ENCODE measurements at places on chromosomes 11 and 22.

- DNase-seq = no peak
Measured at GRCh38 chr11:70066628-70067027, 11.5 kb upstream of the ANO1 start.

GRCh38 chr11:64849598-64850356 is 5.3 kb upstream of the CDC42BPG start:
- peak; percentile 34 for DNase-seq

GRCh38 chr22:19998991-19999820 is 17.4 kb downstream of the ARVCF start:
- no peak for DNase-seq

GRCh38 chr22:45684169-45684568 is 12.5 kb downstream of the ATXN10 start:
- DNase-seq = no peak

- DNase-seq = peak; percentile 56
Measured at GRCh38 chr11:108752297-108752751, 87.5 kb downstream of the DDX10 start.

DNA sequence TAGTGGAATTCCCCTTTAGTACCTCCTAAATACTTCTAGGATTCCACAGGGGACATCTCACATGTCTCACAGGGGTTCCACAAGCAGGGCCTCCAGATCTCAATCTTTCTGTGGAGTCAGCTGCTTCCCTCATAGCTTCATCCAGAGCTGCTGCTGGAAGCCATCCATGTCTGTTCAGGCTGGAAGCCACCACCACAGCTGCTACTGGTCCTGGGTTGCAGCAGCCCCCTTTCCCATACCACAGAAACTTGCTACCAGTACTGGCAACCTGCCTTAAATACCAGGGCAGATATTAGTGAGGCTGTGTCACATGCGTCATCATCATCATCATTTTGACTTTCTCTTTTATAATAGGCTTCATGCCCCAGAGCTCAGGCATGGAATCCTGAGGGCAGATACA is 242.7 kb upstream of the NCAM1 start:
- DNase-seq = no peak

DNA sequence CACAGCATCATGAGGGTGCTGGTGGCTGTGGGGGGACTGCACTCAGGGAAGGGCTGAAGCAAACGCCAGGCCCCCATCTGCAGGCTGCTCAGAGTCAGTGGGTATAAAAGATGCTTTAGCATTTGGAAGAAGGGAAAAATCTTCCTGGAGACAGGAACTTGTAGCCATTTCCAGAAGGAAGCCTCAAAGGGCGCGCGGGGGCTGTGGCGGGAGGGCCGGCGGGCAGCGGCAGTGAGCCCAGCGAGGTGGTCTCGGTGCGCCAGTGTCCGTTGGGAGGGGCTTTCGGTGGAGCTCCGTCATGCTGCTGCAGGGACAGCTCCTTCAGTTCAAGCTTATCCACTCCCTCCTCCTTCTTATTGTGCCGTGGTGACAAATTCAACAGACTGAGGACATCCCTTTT is 63.0 kb upstream of the PITPNB start:
- DNase-seq = no peak

- DNase-seq = no peak
Measured at GRCh38 chr11:29751618-29752017, 265.2 kb downstream of the KCNA4 start.

GRCh38 chr11:110131386-110132123 is 38.4 kb downstream of the ZC3H12C start:
- DNase-seq = no peak

- no peak for DNase-seq
Measured at GRCh38 chr11:88015170-88015569, 160.1 kb downstream of the RAB38 start.

DNA sequence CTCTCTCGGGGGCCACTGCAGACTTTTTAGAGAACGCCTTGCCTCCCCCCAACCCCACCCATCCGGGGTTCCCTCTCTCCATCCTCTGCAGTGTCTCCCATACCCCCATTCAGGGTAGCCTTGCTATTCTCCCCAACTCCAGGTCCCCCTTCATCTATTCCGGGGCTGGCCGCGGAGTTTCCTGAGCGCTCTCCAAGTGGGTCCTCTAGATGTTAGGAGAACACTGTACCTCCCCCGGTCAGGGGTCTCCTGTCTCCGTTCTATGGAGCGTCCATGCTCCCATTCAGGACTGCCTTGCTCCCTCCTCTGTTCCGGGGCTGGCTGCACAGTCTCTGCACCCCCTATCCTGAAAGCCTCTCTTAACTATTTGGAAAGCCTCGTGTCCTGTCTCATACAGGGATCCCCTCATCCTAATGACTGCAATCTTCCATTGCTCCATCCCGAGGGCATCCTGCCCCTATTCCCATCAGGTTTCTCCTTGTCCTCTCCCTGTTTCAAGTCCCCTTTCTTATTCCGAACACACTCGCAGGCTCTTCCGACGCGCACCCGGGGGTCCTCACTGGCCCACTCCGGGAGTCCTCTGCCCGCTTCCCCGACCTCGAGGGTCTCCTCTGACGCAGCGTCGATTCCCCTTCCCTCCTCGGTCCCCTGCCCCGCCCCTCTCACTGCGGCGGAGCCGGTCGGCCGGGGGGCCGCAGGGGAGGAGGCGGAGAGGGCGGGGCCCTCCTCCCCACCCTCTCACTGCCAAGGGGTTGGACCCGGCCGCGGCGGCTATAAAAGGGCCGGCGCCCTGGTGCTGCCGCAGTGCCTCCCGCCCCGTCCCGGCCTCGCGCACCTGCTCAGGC is at the start of gene NEFH:
TSS of gene NEFH (plus strand) at position 802 of the 845 bp plus-strand sequence. CDS start 45 bp downstream, outside the sequence.
- DNase-seq = no peak

GRCh38 chr11:130123414-130124040 is 36.1 kb upstream of the ST14 start:
- DNase-seq = no peak

DNA sequence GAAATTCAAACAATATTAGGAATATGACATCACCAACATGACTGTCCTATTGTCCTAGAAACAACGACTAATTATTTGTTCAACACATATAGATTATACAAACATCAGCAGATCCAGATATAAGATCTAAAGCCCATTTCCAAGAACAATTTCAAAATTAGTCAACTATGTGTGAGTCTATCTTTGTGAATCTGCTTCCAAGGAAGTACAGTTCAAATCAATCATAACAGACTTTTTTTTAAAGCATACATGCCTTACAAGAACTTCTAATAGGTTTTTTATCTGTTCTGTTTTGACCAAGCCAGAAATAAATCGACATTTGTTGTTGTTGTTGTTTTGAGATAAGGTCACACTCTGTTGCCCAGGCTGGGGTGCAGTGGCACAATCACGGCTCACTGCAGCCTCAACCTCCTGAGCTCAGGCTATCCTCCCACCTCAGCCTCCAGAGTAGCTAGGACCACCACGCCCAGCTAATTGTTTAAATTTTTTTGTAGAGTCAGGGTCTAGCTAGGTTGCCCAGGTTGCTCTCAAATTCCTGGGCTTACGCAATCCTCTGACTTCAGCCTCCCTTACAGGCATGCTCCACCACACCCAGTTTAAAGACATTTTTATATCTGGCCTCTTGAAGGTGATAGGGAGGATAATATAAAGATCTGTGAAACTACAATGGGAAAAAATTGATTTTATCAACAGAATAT is 54.8 kb downstream of the DENND5A start:
- no peak for DNase-seq

- DNase-seq = peak; percentile 24
Measured at GRCh38 chr11:37504921-37505320, 906.9 kb upstream of the RAG2 start.

DNA sequence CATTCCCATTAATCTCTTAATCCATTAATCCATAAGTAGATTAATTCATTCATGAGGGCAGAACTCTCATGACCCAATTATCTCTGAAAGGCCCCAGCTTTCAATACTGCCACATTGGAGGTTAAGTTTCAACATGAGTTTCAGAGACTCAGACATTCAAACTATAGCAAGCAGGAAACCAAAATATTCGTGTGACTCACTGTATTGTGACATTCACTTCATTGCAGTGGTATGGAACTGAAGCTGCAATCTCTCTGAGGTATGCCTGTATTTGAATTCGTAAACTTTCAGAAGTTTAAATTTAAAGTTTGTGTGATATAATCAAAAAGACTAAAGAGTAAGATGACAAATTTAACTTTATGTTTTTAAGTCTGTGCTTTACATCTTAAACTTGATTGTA is 2.9 kb upstream of the OR52J3 start:
- DNase-seq = no peak

GRCh38 chr11:32831221-32831620 is 1.5 kb downstream of the PRRG4 start:
- DNase-seq = no peak

GRCh38 chr11:111229604-111230003 is 15.9 kb upstream of the POU2AF2 start:
- no peak for DNase-seq

DNA sequence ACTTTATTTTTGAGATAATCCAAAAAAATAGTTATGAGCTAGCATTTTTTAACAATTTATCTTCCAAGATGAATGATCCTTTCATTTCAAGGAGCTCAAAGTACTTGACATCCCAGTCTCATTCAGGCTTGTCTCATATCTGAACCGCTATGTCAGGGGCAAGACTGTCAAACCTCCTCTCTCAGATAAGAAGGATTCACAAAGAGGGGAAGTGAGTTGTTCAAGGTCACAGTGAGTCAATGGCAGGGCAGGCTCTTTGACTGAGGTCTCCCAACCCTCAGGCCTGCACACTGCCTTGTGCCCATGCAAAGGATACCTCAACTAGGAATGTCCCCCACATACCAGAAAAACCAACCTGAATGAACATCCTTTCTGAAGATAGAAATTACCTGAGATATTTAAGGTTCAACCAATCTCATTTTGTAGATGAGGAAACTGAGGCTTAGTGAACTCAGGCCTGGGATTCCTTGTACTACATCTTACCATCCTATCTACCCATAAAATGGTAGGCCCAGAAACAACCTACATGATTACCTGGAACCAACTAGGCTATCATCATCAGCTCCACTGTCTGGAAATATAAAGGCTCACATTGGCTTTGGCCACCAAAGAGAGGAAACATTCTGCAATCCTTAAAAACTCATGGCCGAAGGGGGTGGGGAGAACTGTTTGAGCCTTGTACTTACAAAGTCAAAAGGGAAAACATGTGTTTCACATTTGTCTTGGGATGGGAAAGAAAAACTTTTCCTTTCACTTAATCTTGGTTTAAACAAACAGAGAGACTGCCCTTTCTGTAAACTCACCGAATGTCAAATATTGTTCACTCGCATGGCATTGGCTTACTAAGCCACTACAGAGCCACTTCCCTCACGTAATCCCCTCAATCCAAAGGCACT is 51.1 kb downstream of the LIF start:
- no peak for DNase-seq

DNA sequence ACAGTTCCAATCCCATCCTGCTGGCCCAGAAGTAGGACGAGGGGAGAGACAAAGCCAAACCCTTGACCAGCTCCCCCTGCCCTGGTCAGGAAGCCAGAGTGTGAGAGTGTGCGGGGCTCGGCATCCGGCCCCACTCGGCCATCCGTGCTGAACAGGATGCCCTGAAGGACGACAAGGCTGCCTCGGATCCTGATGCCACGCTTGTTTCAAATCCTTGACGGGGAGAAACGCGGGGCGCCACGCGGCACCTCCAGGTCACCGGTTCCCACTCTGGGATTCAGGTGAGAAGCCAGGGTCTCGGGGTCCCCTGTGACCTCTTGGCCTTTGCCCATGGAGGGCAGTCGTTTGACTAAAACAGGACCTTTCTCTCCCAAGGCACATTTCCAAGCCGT is 167.8 kb downstream of the BRD1 start:
- no peak for DNase-seq

- peak; percentile 39 for DNase-seq
Measured at GRCh38 chr11:118572981-118573550, 857 bp downstream of the ARCN1 start.

DNA sequence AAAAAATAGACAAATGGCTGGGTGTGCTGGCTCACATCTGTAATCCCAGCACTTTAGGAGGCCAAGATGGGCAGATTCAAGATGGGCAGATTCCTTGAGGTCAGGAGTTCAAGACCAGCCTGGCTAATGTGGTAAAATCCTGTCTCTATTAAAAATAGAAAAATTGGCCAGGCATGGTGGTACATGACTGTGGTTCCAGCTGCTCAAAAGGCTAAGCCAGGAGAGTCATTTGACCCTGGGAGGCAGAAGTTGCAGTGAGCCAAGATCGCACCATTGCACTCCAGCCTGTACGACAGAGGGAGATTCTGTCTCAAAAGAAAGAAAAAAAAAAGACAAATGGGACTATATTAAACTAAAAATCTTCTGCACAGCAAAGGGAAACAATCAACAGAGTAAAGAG is 55.4 kb downstream of the USP35 start:
- DNase-seq = no peak

- DNase-seq = peak; percentile 62
Measured at GRCh38 chr22:38272373-38273134, at the start of gene TMEM184B. Gene TMEM184B, minus strand, starts transcription at chr22:38273010. Its CDS starts 25,049 bp downstream, at chr22:38247961.

- no peak for DNase-seq
Measured at GRCh38 chr11:124920356-124920755, 1.3 kb downstream of the HEPN1 start.

DNA sequence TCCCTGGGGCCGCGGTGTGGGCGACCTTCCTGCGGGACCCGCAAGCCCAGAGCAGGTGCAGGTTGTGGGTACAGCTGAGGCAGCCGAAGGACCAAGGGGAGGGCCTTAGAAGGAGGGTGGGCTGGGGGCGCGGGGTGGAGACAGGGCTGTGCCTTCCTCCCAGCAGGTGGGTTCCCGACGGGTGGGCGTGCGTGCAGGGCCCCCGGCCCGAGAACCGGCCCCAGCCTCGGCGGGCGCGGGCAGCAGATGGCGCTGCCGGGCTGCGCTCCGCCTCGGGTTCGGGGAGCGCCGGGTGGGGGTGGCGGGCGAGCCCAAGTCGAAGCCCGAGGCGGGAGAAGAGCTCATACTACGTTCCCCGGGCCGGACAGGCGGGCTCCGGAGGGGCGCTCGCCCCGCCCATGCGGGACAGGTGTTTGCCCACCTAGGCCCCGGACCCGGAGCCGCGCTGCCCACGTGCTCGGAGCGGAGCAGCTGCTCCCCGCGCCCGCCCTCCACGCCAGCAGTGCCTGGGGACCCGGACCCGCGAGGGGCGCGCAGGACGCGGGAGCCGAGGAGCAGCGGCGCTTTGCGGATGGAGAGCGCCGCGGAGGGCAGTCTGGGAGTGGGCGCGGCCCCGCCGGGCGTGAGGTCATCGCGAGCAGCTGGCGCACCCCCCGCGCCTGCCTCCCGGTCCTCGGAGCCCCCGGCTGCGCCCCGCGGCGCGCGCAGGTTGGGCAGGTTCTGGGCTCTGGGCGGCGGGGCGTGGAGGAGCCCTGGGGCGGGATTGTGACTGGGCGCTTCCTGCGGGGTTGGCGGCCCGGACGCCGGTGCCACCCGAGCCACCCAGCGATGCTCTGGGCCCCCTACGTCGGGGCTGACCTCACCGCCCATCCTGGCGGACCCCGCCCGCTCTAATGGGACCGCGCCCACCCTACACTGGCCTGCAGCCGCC is 25.3 kb downstream of the DUSP8 start:
- no peak for DNase-seq

GRCh38 chr11:105241136-105241535 is 101.6 kb upstream of the CARD18 start:
- no peak for DNase-seq

GRCh38 chr22:37563153-37564081 is 3.1 kb downstream of the CDC42EP1 start:
- peak; percentile 91 for DNase-seq
